Substantia nigra (tissue), 51 donors: ENCODE measurements at places on chromosomes 1 and 21.

- DNase-seq = no peak
These were observed 92.5 kb downstream of the LACTBL1 start for GRCh38 chr1:22880174-22880601.

GRCh38 chr1:118049981-118050380 lies 120.4 kb downstream of the WDR3 start:
- DNase-seq = no peak

- no peak for DNase-seq
These were observed 321.5 kb upstream of the FAM78B start for GRCh38 chr1:166488327-166488726.

GRCh38 chr21:33070744-33070997 lies 730 bp downstream of the OLIG1 start:
- DNase-seq = no peak

DNA sequence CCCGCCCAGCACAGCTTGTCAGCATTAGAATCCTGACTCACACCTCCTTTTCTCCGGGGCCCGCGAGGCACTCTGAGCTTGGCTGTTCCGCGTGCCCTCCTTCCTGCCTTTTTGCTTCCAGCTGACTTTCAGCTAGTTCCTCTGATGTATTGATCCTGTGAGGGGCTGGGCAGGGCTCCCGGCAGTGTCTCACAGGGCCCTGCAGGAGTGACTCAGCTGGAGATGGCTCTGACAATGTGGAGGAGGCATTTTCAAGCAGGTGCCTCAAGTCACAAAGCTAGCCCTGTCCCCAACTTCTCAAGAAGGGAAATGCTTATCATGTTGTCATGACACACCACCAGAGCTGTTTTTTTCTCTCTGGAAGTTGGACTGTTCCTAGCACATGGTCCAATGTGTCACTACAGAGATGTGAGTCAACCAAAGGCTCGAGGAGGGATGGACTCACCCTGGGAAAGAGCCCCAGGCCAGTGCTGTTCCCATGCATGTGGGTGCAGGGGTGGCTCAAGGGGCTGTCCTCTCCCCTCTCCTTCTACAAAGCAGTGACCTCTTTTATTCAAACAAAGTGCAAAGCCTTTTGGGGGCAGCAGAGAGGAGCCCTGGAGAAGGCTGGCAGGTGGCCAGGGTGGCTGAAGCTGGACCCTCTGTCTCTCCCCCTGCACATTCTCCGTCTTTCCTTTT lies 30.6 kb downstream of the SYT6 start:
- no peak for DNase-seq

DNA sequence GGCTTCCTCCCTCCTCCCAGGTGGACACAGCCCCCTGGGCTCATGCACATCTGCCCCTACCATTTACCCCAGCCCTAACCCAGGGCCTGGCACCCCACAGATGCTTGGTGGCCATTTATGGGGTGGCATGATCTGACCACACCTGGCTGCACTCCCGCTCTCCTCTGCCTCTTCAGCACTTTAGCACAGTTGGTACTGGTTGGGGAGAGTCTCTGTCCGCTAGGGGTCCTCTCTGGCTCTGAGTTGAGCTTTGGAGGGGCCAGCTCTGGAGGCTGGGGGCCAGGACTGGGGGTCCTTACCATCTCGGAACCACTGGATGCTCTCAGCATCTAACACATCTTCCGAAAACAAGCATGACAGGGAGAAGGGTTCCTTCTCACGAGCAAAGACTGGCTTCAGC lies 17.4 kb downstream of the MYOM3 start:
- DNase-seq = no peak

GRCh38 chr1:118504221-118504644 lies 319.2 kb upstream of the SPAG17 start:
- no peak for DNase-seq

DNA sequence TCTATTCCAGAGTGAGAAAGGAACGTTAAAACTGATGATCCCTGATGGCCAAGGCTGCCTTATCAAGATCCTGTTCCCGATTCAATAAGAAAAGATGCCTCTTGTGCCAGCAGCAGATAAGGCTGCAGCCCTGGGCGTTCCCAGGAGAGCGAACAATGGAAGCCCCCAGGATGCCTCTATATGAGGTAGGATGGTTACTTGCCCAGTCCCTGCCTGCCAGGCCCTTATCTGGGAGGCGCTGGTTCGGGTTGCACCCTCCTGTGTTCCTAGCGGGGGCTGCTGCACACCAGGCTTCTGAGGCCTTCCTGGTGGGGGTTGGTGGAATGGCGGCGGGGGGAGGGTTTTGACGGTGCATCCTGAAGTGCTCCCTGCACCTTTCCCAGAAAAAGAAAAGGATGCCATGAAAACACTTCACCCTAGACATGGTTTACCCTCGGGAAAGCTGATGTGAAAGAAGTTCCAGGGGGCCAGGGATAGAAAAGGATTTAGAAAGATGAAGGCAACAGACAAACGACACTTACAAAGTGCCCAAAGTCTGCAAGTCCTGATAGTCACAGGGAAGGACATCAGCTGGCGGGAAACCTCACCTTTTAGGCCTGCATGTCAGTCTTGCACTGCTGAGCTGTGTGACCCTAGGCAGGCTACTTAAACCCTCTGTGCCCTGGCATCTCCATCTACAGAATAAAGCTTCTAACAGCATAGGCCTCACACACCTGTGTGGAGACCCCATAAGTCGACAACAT lies 100.3 kb downstream of the KCNJ15 start:
- DNase-seq = no peak

DNA sequence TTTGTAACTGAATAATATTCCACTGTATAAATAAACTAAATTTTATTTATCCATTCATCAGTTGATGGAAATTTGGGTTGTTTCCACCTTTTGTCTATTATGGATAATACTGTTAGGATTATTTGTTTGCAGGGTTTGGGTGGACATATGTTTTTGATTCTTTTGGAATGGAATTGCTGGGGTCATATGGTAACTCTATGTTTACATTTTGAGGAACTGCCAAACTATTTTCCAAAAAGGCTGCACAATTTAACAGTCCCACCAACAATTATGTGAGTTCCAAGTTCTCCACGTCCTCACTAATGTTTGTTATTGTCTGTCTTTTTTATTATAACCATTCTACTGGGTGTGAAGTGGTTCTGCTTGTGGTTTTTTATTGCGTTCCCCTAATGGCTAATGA lies 4.3 kb upstream of the SERBP1 start:
- DNase-seq = no peak

DNA sequence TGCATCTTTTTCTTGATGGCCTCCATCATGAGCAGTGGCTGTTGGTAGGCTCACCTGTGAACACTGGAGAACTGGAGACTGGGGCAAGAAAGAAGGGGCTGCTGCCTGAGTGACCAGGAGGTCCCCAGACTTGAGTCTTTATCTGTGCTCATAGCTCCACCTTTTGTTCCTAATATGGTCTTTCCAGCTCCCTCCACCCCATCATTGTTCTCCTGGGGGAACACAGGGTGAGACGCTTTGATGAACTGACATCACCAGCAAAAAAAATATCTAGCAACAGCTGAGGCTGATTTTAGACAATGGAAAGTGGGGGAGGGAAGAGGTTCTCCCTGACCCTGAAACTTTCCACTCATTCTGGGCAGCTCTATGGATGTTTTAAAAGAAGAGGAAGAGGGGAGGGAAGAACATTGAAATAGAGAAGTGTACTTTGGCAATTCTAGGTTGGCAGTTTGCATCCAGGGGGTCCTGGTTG lies at the start of gene TPM3:
TPM3 (minus strand) TSS at position 111 of the 472 bp plus-strand sequence; CDS start at position 29, 82 bp downstream.
- DNase-seq = no peak

- DNase-seq = no peak
These were observed 10.5 kb downstream of the LDLRAP1 start for GRCh38 chr1:25553749-25554429.

DNA sequence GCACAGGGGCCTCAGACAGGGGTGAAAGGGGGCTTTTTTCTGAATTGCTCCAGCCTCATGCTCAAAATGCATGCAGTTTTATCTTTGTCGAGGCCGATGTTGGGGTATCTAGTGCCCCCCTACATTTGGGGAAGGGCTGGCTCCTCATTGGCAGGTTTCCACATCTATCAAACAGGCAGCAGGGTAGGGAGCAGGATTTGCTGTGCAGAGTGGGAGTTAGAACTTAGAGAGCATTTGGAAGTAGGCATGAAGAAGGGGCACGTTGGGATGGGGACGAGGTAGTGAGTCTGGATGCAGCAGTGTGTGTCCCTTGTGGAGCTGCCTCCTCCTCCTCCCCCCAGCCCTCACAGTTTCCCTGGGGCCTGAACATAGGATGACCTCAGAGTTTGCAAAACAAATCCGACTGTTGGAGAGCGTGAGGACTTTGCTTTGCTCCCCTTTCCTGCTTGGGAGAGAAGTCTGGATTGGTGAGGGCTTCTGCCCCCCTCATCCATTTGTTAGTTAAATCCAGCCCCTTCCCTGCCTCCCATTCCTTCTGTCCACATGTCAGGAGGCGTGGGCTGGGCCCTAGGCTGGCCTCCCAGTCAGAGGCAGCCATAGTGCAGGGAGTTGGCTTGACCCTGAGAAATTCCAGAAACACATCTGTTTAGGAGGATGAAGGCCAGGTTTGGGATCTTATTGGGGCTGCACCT lies 36.9 kb upstream of the GPR37L1 start:
- peak; percentile 47 for DNase-seq

GRCh38 chr1:234963904-234964702 lies 164.5 kb downstream of the TOMM20 start:
- DNase-seq = no peak

- DNase-seq = peak; percentile 67
These were observed 97.7 kb upstream of the SLC25A33 start for GRCh38 chr1:9441451-9442133.

GRCh38 chr1:3000671-3001470 lies 20.4 kb upstream of the ACTRT2 start:
- DNase-seq = no peak

GRCh38 chr1:8065369-8065768 lies 39.3 kb upstream of the ERRFI1 start:
- no peak for DNase-seq

- DNase-seq = no peak
These were observed 36.6 kb downstream of the HIVEP3 start for GRCh38 chr1:41882068-41882477.

GRCh38 chr1:246566813-246567645 lies 773 bp downstream of the CNST start:
- DNase-seq = no peak

- no peak for DNase-seq
These were observed at the start of gene GJA4 for GRCh38 chr1:34792868-34793727. GJA4 (plus strand) TSS chr1:34792999; CDS start chr1:34794214, 1,215 bp downstream.

- peak; percentile 6 for DNase-seq
These were observed 27.5 kb downstream of the OVGP1 start for GRCh38 chr1:111399792-111400610.

DNA sequence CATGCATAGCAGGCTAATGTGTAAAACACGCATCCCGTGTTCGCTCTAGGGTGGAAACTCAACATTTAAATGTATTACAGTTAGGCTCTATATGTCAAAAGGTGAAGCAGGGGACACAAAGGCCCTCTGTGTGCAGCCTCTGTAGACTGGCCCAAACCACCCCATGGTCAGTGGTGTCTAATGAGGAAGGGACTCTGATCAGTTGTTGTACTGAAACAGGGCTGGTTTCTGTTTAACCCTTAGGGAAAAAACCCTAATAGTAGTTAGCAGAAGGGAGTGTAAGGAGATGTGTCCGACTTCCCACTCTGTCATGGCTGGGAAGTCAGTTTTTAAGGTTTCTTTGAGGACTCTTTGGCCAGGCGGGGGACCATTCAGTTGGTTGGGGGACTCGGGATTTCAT lies 21.5 kb upstream of the CD2 start:
- DNase-seq = no peak

GRCh38 chr1:208652296-208653160 lies 408.3 kb upstream of the PLXNA2 start:
- no peak for DNase-seq

- no peak for DNase-seq
These were observed 93.0 kb upstream of the TENT5C start for GRCh38 chr1:117512728-117513321.

- no peak for DNase-seq
These were observed 293.5 kb downstream of the MRPL39 start for GRCh38 chr21:25313829-25314228.

DNA sequence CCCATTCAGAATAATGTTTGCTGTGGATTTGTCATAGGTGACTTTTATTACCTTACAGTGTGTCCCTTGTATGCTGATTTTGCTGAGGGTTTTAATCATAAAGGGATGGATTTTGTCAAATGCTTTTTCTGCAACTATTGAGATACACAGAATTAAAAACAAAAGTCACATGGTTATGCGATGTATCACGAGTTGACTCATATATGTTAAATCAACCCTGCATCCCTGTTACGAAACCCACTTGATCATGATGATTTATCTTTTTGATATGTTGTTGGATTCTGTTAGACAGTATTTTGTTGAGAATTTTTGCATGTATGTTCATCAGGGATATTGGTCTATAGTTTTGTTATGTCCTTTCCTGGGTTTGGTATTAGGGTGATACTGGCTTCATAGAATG lies 10.7 kb upstream of the OR2T34 start:
- DNase-seq = no peak

DNA sequence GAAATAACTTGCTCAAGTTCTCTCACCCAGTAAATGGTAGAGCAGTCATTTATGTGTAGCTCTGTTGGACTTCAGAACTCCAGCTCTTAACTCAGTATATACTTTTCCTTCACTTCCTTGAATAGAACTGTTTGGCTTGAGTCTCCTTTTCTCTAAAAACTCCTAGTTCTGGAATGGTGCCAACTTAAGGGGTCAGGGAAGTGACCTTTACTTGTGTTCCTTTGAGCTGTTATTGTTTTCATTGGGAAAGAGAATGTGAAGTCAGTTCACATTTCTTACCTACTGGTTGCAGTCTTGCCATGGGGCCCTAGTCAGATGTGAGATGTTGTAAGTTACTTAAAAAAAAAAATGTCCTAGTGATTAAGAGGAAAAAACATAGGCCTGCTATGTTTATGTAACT lies 77.0 kb upstream of the MACF1 start:
- no peak for DNase-seq

DNA sequence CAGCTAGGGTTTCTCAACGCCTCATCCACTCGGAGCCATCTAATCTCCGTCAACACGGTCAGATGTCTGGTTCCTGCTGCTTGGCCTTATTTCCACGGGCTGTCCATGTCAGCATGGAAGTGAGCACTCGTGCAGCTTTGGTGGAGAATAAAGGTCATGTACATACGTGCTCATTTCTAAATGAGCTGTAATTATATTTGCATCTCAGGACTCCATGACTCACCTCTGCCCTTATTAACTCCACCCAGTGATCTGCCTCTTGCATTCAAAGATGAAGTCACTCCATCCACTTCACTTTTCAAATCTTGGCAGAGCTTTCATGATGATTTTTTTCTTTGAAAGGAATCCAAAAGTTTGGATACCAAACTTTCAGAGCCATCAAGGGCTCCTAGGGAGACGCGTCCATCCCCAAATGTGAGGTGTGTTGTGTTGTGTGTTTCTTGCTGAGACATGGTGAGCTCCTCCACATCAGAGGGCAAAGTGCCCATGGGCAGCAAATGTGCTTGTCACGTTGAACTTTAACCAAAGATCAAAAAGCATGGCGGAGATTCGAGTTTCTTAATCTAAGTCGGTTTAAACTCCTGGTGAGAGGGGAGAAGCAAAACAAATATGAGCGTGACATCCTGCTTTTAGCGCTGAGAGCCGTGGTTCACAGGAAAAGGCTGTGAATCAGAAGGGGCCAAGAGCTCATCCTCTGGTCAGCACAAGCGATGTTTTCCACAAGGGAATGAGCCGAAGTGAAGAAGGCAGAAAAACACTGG lies 68.6 kb upstream of the ERRFI1 start:
- no peak for DNase-seq
